ENCODE measurements at places on chromosomes 11 and 22.
A peak's percentile ranks its signal among the peaks of the same experiment; 100 is the strongest.

- DNase-seq, result no peak
Observed at GRCh38 chr11:125064070-125064469, 965 bp downstream of the SLC37A2 start.

- DNase-seq, result no peak
Observed at GRCh38 chr11:94747146-94747545, 21.0 kb upstream of the AMOTL1 start.

GRCh38 chr11:44004452-44005062, 43.2 kb upstream of the ACCSL start:
- DNase-seq, result no peak

GRCh38 chr22:30968924-30969531, at the start of gene TUG1:
Gene TUG1, plus strand, starts transcription at chr22:30969265.
- DNase-seq, result peak; percentile 97

DNA sequence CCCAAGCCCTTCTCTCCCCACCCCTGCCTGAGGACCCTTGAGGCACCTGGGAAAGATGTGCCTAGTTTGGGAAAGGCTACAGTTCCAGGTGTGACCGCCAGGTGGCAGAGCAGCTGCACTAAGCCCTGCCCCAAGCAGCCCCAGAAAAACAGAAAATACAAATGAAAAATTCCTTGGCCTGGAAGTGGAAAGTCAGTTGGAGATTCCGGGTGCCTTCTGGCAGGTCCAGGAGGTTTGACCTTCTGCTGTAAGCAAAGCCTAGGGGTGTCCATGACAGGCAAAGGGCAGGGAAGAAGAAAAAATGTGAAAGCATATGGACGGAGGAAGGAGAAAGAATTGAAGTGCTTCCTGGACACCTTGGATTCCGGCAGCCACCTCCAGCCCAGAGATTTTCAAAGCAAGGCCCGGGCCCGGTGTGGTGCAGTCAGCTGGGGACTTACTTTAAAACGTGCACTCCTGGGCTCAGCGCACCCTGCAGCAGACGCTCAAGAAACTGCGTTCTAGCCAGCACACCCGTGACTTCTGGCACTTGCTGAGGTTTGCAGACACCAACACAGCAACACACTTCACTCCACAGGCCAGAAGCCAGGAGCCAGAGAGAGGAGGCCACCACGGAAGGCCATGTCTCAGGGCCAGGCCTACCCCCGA, 37.3 kb upstream of the SLC22A12 start:
- peak; percentile 62 for DNase-seq

GRCh38 chr11:44993971-44994704, 43.5 kb upstream of the TP53I11 start:
- DNase-seq, result no peak

- DNase-seq, result no peak
Observed at GRCh38 chr11:118180300-118180703, 3.9 kb upstream of the SCN2B start.

GRCh38 chr22:17284888-17285287, 65.7 kb upstream of the ADA2 start:
- no peak for DNase-seq

- DNase-seq, result no peak
Observed at GRCh38 chr11:64139049-64139448, 26.9 kb downstream of the MACROD1 start.

GRCh38 chr11:34274712-34275398, 83.0 kb downstream of the ABTB2 start:
- no peak for DNase-seq

DNA sequence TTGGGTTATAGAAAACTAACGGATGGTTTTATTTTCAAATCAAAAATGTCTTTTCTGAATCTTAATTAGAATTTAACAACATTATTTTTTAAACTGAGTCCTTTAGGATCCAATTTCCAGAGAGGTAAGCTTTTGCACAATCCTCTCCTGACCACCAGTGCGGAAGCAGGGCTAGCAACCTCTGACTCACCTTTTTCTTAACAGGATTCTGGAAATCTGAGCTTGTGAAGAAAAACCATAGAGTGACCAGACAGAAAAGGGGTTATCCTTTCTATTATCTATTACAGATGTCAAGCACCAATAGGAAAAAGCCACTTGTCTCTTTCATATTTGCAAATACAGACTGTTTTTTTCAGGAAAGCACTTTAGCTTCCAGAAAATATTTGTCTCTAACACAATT, 25.3 kb downstream of the ALG9 start:
- DNase-seq, result no peak

- no peak for DNase-seq
Observed at GRCh38 chr11:9527481-9528135, 45.9 kb upstream of the WEE1 start.
